ENCODE measurements at places on chromosomes 11 and 22. TPM values are rescaled to one million over a fixed set of nuclear protein-coding genes. Genes with fewer than 3 reads are reported as not detected.

The ARHGAP32 gene
- total RNA-seq, result 3.7 TPM

The SCN3B gene
- not detected for total RNA-seq

- H3K27ac ChIP-seq, result no peak overlapping the region
- no peak overlapping the region for H3K4me3 ChIP-seq
- no peak for DNase-seq
- H3K27me3 ChIP-seq, result no peaks in the 10 kb centered on the region
- peaks cover 32% of the 10 kb centered on the region for H3K4me1 ChIP-seq
- peaks cover 42% of the 10 kb centered on the region for H3K36me3 ChIP-seq
These were observed 94.8 kb downstream of the EXT2 start for GRCh38 chr11:44189986-44190882.

GRCh38 chr11:71307811-71308645 lies 55.7 kb upstream of the SHANK2 start:
- no peaks in the 10 kb centered on the region for H3K4me1 ChIP-seq
- no peak for DNase-seq
- no peaks in the 10 kb centered on the region for H3K36me3 ChIP-seq

DNA sequence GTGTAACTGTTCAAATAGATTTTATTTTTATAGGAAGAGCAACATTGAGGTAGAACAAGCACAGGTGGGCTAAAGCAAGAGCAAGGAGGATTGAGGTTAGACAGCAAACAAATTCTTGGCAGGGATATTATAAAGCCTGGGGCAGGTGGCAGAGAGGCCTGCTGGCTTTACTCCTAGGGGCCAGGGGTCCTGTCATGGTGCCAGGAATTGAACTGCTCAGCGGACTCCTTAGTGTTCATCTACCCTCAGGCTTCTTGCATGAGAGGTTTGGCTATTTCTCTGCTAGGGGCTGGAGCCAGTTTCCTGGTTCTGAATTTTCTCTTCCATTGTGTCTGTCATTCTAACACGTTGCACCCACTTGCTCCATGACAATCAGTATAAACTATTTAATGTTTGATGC lies 217.2 kb upstream of the NCAM1 start:
- H3K4me3 ChIP-seq, result no peak overlapping the region
- H3K36me3 ChIP-seq, result no peaks in the 10 kb centered on the region
- no peaks in the 10 kb centered on the region for H3K4me1 ChIP-seq
- DNase-seq, result no peak

DNA sequence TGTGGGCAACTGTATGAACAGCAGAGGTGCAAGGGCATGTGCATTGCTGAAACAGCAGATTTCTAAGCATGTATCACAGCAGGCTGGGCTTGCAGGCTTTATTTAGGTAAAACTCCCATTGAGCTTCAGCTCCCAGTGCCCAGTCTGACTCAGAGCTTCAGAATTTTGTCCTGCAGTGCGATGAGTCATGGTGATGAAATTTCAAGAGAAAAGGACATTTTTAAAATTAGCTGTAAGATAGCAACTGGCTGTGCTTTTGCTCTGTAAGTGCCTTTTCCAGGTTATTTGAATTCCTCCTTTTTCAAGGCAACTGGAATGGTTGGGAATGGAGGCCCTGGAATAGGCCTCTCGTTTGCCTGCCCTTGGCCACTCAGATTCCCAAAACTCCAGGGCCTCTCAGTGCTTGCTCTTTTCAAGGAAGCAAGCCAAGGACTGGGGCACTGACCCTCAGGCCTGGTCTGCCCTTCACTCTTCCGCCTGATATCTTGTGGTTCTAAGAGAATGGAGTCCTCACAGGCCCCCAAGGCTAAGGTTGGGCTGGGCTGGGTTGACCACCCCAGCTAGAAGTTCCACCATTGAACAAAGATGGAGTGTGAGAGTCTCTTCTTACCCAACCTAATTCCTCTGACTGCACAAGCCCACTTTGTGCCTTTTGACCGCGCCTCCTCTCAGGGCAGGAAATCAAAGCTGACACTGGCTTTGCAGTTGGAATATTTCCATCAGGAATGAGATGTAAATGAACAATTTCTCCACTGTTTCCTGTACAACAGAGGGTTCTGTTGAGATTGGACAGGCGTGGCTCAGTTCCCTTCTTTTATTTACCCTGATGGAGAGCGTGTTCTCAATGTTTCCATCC lies 59.5 kb upstream of the PRSS23 start:
- peaks cover 19% of the 10 kb centered on the region for H3K4me1 ChIP-seq
- H3K27me3 ChIP-seq, result peaks cover 4% of the 10 kb centered on the region
- H3K27ac ChIP-seq, result no peak overlapping the region
- H3K36me3 ChIP-seq, result no peaks in the 10 kb centered on the region
